Stimulated activated CD4-positive, alpha-beta T cell treated with anti-CD3 and anti-CD28 coated beads, Interleukin-12 subunit alpha, Interleukin-12 subunit beta, amount 100 ng/mL, for 48 hours (primary cell): ENCODE measurements at places on chromosomes 7 and 10.

DNA sequence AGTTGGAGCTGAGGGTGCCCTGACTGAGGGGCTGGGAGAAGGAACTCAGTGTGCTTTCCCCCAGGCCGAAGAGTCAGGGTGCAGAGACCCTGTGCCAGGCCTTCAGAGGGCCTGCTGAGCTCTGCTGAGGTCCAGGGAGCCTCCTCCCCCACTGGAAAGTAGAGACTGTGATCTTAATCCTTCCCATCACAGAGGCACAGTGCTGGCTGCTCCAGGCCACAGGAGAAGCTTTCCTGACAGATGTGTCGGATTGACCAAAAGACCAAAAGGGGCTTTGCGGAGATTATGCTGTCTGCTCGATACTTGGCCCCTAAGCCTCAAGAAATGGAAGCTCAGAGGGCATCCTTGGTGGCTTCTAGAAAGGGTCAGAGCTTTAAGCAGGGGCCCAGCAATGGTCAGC, 32.9 kb upstream of the BTRC start:
- no peak for DNase-seq

- no peak for DNase-seq
Observed at GRCh38 chr10:60286559-60286958, 103.1 kb downstream of the ANK3 start.

DNA sequence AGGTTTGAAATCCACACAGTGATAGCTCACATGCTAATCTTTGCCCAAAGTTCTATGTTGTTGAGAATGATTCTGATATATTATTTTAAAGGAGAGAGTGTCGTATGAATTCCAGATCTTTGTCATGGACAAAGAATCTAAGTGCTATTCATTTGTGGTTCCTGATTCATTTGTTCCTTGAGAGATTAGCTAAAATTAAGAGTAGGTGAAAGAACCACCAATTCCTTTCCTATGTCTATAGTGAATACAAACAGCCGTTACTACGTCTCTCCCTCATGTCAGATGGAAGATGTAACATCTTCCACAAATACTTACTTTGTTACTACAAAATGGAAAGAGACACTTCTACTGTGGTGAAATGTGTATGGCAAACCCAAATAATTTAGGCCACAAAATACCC, 3.3 kb upstream of the PLXDC2 start:
- DNase-seq: no peak

- DNase-seq: no peak
Observed at GRCh38 chr7:86963599-86964230, 95.7 kb downstream of the ELAPOR2 start.

GRCh38 chr7:18145160-18145559, 117.5 kb upstream of the PRPS1L1 start:
- DNase-seq: no peak

- no peak for DNase-seq
Observed at GRCh38 chr10:62136931-62137330, 131.7 kb downstream of the RTKN2 start.

DNA sequence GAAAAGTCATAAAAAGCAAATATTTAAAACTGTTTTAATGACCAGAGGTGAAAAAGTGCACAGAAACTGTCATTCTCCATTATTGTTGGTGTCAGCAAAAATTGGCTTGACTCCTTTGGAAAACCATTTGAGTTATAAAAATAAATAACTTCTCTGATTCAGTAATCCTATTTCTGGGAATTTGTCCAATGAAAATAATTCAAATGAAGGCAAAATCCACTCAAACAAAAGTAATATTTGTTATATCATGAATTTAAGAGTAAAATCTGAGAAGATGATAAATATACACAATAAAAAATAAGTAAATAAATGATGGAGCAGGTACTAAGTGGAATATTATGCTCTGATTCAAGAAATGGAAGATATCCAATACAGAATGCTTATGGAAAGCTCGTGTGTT, 326.6 kb upstream of the KLF6 start:
- DNase-seq: no peak

- no peak for DNase-seq
Observed at GRCh38 chr10:63120554-63120953, 12.6 kb upstream of the NRBF2 start.

DNA sequence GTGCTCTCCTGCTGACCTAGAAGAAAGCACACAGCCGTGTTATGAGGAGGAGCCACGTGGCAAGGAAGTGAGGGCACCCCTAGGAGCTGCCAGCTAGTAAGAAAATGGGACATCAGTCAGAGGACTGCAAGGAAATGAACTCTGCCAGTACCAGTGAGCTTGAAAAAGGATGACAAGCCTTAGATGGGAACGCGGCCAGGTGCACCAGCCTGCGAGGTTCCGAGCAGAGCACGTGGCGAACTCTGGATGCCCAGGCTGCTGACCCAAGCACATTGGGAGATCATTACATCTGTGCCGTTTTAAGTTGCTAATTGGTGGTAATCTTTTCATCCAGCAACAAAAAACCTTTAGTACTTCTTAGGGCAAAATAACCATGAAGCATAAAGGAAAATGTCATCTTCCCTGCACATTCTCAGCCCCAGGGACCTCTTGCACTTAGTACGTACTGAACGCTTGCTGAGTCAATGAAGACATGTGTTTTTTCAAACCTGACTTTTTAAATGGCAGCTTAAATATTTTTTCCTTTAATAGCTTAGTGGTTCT, 69.4 kb downstream of the AMZ1 start:
- DNase-seq: no peak

DNA sequence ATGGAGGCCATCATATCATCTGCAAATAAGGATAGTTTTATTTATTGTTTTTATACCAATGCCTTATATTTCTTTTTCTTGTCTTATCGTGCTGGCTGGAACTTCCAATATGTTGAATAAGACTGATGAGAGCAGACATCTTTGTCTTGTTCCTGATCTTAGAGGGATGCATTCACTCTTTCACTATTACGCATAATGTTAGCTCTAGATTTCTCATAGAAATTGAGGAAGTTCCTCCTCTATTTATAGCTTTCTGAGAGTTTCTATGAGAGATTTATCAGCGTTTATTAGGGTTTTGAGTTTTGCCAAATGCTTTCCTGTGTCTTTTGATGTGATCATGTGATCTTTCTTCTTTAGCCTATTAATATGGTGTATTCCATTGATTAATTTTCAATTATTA, 49.3 kb downstream of the COL28A1 start:
- no peak for DNase-seq

DNA sequence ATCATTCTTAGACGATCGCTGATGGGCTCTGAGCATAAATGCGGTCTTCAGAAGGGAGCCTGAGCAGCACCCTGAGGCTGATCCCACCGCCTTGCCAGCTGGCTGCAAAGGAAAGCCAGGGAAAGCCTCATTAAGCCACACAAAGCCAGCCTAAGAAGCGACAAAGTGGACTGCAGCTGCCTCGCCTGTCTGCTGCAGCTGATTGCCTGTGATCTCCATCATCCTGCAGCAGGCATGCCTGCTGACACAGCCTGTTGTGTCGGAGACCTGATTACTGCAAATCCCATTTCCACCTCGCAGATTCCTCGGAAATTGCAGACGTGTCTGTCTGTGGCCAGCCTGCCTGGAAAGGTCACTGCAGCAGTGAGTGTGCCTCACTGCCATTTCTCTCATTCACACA, 1087.0 kb upstream of the AUTS2 start:
- DNase-seq: no peak

GRCh38 chr10:17075533-17076359, 53.9 kb downstream of the CUBN start:
- no peak for DNase-seq

GRCh38 chr10:112376396-112376790, 2.5 kb downstream of the ACSL5 start:
- no peak for DNase-seq

DNA sequence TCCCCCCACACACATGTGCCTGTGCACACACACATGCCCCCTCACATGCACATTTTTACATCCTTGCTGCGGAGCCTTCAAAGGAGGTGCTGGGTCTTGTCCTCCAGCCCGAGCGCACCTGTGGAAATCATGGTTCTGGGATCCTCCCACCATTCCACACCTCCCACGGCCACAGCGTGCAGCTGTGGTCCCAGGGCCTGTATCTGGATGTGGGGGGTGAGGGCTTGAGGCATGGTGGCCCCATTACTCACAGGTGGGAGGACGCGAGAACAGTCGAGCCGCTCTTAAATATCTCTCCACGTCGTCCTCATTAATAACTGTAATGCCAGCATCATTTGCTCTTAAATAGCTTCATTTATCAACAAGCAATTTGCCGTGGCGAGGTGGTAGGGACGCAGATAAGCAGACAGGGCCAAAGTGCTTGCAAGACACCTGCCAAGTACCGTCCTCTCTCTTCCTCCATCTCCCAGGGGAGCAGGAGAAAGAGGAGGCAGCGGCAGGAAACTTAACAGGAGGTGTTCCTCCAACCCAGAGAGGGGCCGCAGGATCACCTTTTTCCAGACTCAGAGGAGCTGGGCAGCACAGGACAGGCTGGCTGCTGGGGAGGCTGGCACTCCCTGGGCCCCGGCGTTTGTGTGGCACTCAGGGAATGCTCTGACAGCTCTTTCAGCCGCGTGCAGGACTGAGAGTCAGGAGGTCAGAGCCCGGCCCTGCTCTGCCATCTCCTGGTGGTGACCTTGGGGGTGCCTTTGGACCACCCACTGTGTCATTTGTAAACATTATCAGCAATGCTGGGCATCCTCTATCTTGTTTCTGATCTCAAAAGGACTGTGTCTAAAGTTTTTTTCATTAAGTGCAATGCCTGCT, 87.4 kb downstream of the CDH23 start:
- DNase-seq: no peak

- no peak for DNase-seq
Observed at GRCh38 chr7:465710-466400, 53.8 kb downstream of the PDGFA start.

DNA sequence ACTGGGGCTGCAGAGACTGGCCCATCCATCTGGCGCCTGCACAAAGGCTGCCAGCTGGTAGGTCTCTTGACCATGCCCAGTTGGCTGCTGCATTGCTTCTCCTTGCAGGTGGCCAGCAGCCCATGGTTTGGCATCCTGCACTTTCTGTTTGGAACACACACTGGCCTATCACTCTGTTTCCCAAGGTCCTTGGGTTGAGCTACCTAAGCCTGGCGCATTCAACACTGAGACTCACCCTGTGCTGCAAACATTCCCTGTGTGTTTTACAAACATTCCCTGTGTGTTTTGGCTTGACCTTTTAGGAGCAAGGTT, 55.5 kb downstream of the TACR2 start:
- DNase-seq: no peak

DNA sequence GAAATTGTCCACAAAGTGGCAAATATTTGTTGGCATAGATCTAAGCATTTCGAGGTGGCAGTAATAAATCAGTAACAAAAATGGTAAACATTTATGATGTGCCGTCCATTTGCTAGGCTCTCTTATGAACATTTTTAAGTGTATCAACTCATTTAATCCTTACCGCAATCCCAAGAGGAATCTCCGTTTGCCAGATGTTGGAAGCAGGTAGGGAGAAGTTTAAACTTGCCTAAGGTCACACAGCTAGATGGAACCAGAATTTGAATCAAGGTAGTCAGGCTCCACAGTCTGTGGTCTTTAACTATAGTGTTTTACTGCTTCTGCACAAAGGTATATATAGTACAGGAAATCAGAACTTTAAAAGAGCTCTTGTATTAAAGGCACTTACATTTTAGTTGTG, 2.6 kb downstream of the MKLN1 start:
- no peak for DNase-seq

DNA sequence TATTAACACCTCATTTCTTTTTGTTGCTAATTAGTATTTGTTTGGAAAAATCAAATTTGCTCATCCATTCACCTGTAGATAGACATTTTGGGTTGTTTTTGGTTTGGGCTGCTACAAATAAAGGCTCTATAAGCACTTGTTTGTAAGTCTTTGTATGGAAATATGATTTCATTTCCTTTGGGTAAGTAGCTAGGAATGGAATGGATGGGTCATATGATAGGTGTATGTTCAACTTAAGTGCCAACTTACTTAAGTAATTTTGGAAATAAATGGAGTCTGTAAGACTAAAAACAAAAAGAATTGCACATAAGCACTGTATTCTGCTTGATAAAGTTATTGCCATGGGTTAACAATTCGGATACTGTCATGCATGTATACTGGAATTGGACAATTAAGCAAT, 157.7 kb upstream of the NAMPT start:
- DNase-seq: no peak

- DNase-seq: no peak
Observed at GRCh38 chr7:30142710-30143109, 7.9 kb downstream of the MTURN start.

- no peak for DNase-seq
Observed at GRCh38 chr7:90919816-90920215, 323.7 kb downstream of the CDK14 start.

DNA sequence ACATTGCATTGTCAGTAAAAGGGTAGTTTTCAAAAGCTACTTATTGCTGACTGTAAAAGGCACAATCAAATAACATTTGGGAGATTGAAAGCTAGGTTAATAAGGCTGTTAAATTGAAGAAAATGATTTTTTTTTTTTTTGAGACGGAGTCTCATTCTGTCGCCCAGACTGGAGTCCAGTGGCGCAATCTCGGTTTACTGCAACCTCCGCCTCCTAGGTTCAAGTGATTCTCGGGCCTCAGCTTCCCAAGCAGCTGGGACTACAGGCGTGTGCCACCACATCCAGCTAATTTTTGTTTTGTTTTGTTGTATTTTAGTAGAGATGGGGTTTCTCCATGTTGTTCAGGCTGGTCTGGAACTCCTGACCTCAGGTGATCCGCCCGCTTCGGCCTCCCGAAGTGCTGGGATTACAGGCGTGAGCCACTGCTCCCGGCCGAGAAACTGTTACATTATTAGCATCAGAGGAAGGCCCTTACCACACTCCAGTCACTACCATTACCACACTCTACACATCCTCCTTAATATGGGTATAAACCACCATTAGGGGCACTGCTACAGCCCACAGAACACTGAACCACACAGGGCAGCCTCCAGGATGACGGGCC, 1.0 kb downstream of the CYP51A1 start:
- DNase-seq: no peak

DNA sequence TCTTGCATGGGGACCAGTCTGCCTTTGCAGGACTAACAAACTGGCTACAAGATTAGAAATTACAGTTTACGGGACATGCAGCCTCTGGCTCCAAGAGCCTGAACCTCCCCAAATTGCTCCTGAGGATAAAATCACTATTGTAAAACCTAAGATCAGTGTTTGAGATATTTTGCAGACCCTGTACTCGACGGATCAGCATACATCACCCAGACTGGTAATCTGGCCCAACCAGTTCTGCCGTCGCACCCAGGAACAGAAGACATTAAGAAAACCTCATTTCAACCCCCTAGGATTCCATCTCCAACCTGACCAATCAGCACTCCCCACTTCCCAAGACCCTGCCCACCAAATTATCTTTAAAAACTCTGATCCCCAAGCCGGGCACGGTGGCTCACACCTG, 27.1 kb upstream of the DNMBP start:
- DNase-seq: no peak
